ENCODE measurements at places on chromosomes 13 and 19.
A peak's percentile ranks its signal among the peaks of the same experiment; 100 is the strongest.

DNA sequence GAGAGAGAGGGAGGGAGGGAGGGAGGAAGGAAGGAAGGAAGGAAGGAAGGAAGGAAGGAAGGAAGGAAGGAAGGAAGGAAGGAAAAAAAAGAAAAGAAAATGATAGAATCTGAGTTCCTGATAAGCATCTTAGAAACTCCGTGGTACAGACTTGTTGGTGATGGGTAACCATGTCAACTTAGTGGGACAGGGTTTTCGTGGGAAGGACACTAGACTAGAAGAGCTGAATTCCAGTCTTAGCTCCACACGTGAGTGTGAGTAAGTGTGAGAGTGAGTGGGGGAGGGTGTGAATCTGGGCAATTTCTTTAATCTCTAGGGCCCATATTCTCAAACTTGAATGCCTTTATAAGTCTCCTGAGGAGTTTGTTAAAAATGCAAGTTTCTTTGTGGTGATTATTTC is 35.0 kb downstream of the PABPC3 start:
- DNase-seq = no peak

GRCh38 chr19:41297628-41298347 is 12.2 kb upstream of the CCDC97 start:
- no peak for DNase-seq

- peak; percentile 80 for DNase-seq
Observed at GRCh38 chr19:7645163-7645562, 8.3 kb downstream of the STXBP2 start.

DNA sequence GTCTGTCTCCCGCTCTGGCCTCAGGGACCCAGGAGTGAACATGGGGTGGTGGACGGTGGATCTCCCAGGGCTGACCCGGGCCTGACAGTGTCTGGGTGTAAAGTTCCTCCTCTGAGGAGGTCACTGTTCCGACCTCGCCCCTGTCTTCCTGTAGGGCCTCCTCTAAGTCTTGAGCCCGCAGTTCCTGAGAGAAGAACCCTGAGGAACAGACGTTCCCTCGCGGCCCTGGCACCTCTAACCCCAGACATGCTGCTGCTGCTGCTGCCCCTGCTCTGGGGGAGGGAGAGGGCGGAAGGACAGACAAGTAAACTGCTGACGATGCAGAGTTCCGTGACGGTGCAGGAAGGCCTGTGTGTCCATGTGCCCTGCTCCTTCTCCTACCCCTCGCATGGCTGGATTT is at the start of gene SIGLEC9:
Gene SIGLEC9, plus strand, starts transcription at position 178 of the 400 bp plus-strand sequence. Its CDS starts 69 bp downstream, at position 247.
- no peak for DNase-seq

DNA sequence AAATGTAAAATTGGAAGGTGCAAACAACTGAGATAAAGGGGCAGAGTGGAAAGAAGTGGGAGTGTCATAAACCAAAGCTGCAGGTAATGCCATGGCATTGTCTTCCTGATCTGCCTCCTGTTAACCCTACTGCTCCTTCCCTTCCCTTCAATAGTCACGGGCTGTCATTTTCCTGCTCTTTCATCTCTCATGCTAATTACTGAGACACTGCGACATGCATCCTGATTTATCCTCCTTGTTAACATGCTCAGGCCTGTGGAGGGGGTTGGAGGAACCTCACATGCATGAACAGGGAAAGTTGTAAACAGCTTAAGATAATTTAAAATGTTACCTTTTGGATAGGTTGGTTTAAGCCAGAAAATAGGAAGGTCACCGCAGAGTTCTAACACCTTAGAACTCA is 27.2 kb downstream of the CNMD start:
- no peak for DNase-seq

- peak; percentile 13 for DNase-seq
Observed at GRCh38 chr13:76425935-76426334, 460.3 kb downstream of the KCTD12 start.

DNA sequence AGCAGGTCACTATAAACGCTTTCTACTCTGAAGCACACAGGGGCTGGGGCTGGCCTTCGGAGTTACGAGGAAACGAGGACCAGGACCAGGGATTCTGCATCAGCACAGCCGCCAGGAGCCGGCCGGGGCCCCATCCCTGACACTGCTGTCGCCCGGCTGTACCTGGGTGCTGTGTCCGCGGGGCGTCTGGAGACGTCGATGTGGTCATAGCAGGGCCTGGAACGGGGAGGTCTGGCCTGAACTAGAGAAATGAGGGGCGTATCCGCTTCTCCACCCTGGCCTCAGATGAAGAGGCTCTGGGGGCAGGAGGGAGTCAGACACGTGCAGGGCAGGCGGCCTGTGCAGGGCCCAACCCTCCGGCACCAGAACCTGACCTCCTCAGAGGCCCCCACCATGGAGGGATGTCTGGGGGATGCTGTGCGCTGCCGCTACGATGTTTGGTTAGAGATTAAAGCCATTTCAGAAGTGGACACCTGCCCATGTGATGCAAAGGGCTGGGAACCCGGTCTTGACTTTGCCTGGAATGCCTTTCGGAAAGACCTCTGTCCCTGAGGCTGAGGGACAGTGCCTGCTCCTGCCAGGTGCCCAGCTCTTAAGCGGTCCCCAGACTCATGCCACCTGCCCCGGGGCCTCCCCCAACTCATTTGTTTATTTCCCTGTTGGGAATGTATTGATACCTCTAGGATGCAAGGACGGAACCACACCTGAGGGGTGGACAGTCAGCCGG is 21.4 kb downstream of the GAS6 start:
- DNase-seq = no peak

DNA sequence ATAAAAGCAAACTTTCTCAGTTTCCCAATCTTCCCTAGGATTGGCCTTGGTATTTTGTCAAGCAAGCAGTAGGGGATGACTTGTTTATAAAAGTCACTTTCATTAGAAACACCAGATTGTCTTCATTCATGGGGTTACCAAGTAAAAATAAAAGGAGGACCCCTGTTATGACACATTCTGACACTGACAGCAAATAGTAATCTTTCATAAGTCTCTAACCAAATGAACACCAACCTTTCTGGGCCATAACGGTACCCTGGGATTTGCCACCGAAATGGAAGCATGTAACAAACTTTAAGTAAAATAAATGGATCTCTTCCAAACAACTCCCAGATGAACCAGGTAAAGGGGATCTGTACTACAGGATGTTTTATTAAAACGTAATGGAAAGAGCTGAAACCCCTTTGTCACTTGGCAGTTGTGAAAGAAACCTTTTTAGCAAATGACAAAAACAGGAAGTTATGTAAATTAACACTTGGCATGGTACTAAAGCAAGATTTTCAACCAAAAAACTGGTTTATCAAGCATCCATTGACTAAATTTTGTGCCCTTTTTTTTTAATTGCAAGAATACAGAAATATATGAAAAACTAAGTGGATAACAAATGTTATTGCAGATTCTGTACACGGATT is 335.6 kb downstream of the RBM26 start:
- no peak for DNase-seq

DNA sequence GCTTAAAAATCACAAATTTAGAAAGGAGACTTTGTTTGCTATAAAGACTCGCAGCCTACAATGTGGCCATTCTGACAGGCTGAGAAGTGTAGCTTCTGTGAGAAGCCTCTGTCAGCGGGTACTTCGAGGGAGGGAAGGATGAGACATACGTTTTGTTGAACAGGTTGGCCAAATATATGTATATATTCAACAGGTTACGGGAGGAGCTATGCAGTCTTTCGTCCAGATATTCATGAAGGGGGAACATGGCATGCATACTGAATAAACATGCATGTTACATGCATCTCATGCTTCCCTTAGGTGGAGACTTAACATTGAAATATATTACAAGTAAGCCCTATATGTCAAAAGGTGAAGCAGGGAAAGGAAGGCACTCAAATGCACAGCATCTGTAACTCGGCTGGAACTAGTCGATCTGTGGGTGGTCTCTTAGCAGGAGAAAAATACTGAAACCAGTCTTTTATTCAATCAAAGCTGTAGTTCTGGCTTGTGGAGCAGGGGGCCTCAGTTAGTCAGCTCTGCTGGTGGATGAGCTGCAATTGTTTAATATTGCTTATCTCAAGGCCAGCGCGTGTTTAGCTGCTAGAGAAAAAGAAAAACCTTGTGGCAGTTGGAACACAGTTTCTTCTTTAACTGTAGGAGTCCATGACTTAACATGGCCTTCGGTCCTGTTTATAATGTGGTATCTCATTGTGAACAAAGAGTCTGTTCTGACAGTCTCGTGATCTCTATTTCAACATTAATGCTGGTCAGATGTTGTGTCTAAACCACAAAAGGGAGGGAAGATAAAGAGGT is 94.3 kb downstream of the FAM216B start:
- no peak for DNase-seq

DNA sequence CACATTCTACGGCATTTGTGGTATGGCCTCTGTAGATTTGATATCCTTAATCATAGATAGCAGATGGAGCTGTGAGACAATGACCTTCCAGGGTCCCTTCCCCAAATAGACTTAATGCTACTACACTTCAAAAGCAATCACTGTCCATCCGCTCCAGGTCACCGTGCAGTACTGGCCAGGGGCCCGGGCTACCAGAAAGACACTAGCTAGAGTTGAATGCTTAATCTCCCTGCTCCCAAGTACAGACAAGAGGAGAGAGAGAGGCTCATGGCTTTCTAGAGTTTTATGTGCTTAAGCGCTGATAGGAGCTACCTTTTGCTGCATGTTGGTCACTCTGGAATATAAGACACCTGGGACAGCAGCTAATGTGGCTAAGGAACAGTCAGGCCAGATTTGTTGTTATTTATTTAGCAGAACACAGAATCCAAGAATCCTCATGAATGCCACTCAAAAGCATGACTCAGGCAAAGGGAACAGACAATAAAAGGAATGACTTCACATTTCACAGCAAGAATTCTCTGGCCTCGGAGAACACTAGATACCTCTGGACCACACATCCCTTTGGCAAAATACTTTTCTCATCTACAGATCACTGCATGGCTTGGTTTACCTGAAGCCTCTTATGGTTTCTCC is 165.0 kb downstream of the LACC1 start:
- no peak for DNase-seq

DNA sequence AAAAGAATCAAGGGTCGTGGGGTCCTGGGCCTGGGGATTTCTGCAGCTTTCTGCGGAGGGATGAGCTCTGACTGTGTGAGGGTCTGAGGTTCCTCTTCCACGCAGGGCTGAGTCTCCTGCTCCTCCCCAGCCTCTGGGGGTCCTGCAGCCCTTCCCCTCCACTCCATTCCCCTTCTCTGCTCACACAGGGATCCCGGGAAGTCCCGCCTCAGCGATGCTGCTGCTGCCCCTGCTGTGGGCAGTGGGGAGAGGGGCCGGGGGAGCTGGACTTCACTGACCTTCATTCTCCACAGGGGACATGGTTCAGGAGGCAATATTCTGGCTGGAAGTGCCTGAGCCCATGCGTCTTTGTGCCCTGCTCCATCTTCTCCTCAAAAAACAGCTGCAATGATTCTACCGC is 26.2 kb upstream of the CD33 start:
- DNase-seq = no peak

DNA sequence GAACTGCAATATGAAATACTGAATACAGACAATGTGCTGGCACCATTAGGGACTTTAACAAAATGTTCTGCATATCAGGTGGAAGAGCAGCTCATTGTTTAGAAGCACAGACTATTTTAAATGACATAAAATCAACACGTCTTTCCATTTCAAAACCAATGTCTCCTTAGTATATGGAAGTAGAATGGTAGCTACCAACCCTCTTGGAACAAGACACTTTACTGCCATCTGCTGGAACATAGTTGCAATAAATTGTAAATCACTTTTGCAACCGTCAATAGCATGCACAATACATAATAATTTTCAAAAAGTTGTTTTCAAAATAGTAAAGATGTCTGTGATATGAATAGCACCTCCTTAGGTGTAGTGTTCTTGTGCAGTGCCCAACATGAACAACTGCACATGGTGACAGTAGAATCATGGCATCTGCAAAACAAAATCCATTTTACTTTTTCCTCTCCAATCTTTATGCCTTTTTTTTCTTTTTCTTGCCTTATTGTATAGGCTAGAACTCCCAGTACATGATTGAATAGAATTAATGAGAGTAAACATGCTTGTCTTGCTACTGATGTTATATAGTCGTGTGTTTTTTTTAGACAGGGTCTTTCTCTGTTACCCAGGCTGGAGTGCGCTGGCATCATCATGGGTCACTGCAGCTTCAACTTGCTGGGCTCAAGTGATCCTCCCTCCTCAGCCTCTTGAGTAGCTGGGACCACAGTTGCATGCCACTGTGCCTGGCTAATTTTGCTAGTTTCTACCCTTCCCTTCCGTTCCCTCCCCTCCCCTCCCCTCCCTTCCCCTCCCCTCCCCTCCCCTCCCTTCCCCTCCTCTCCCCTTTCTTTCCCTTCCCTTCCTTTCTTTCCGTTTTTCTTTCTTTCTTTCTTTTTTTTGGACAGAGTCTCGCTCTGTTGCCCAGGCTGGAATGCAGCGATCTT is 7.8 kb upstream of the LYPD5 start:
- no peak for DNase-seq

DNA sequence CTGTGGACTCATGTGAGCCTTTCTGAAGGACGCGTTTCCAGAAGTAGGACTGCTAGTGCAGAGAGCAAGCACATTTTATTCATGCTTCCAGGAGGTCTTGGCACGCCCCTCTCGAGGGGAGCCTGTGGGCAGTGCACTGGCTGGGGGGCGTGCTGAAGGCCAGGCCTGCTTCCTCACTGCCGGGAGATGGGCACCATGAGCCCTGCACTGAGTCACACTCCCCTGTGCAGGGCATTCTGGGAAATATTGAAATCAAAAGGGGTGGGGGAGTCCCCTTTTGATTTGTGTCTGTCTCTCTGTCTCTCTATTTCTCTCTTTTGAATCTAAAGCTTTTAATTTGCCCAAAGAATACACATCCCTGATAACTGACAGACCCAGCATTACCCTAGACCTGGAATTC is 34.0 kb downstream of the DPF1 start:
- DNase-seq = peak; percentile 74

DNA sequence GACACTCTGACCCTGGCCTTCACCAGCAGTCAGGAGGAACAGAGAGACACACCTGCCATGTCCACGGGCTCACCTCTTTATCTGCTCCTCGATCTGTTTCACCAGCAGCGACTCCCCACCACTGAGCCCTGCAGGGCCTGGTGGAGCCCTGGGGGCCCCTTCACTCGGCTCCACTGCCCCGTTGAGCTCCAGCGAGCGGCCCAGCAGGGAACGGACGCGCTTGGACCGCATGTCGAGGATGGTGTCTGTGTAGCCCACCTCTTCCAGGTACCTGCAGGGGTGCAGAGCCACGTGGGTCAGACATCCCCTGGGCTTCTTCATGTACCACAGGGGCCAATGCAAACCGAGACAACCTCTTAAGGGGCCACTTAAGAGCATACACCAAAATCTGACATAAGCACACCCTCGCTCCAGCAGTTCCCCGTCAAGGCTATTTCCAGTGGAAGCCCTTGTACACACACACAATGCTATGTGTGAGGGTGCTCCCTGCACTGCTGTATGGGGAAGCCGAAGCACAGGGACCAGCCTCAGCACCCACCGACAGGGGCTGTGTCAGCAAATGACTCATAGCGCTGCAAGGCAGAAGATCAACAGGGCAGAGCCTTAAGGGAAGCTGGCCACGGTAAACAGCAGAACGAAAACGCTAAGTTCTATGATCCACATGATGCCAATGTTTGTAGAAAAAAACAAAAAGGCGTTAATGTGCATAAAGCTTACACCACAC is 12.7 kb upstream of the FKRP start:
- peak; percentile 96 for DNase-seq

- no peak for DNase-seq
Observed at GRCh38 chr19:53041366-53041765, 3.2 kb upstream of the ERVV-2 start.

Measured in osteoblast (primary cell).